Hypothalamus (tissue), 51 donors: ENCODE measurements at places on chromosomes 13 and 19.

DNA sequence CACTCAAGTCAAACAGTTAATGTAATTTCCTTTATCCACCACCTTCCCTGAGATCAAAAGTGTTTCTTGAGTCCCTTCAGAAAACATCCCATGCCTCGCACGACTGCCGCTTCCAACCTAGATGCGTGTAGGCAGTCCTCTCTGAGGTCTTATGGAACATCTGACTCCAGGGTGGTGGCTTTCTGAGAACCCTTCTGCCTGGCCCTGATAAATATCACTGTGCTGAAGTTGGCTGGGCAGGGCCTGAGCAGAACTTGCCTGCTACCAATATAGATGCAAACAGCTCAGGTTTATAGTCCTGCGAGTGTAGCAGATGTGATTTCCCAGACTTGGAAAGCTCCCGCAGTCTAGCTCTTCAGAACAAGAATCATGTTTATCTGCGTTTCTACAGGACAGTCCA lies 61.1 kb upstream of the GPR12 start:
- DNase-seq: no peak

- DNase-seq: no peak
Measured at GRCh38 chr19:33175886-33176669, 18.1 kb upstream of the LRP3 start.

GRCh38 chr13:106381091-106381490 lies 154.4 kb downstream of the EFNB2 start:
- DNase-seq: no peak

GRCh38 chr19:41427647-41428480 lies 690 bp upstream of the B3GNT8 start:
- no peak for DNase-seq

DNA sequence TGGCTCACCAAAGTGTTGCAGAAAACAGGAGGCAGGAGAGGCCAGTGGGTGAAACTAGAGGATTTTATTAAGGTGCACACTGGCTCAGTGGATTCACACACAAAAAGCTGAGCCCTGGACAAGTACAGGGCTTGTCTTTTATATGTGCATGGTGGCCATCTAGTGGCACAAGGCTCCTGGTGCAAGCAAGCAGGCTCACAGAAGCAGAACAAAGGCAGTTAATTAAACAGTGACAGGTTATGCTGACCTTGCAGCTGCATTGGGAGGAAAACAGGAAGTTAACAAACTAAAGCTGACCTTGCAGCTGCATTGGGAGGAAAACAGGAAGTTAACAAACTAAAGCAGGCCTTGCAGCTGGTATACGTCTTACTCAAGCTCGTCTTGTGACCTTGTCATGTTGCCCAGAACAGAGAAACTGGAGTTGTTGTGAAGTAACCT lies 65.3 kb upstream of the ZNF681 start:
- no peak for DNase-seq

DNA sequence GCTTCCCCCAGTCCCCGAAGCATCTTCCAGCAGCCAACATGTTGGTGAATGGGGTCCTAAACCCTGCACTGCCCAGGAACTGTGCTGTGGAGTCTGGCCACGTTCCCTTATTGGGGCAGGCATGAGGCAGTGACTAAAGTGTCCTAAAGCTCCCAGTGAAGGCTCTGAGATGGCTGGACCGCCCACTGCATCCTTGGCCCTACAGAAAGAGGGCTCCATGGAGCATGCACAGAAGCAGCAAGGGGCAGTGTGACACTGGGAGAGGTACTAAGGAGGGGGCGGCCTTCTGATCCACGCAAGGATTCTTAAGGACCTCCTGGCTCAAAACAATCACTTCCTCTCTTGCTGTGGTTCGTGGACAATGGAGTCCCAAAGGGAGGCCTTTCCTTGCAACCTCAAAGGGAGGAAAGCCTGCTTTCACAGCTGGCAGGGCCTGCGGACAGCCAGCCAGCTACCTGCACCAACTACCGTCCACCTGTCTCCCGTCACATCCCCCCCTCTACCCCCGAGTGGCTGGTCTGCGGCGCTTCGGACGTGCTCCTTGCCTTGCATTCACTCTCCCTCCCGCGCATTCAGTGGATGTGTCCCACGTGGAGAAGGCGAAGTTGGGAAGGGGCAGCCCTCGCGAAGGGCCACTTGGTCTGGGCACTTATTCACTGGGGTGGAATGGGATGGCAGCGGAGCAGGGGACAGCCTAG lies 63.9 kb upstream of the STARD13 start:
- DNase-seq: no peak

DNA sequence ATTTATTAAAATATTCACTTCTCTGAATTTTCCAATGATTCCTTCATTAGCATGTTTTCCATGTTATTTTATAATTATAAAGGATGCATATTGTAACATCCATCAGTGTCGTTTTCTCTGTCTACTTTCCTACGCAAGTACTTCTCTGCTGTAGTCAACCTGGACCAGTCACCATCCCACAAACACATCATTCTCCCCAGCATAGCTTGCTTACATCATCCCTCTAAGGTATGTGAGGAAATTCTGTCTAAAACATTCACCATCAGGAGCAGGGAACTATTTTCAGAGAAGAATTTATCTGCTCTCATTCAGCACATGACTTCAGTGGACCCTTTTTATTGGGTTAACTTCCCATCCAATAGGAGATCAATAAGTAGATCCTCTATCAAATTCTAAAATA lies 806.1 kb upstream of the ARGLU1 start:
- no peak for DNase-seq

DNA sequence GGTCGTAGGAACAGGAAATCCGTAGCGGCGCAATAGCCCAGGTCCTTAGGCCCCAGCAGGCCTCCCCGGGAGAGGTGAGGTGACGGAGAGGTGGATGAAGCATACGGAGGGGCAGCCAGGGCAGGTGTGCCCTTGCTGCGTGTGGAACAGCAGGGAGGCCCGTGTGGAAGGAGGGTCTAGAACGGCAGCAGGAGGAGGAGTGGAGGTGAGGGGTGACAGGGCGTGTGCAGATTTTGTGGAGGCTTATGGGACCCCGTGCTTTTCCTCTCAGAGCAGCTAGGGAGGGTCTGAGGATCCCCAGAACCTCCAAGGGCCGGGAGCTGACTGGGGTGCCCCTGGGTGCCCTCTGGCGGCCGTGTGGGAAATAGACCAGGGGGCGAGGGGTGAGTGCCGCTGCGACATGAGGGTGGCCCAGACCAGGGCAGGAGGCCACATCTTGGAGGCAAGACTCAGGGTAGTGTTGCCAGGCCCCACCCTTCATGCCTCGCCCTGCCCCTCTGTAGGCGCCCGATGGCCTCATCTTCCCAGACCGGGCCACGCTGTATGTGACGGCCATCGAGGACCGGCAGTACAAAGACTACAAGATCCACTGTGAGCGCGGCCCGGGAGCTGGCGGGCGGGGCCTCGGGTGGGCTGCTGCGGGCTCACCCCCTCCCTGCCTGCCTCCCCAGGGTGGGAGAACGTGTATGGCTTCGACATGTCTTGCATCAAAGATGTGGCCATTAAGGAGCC lies 5.0 kb upstream of the ADM5 start:
- DNase-seq: no peak

- no peak for DNase-seq
Measured at GRCh38 chr19:39070888-39071287, 13.3 kb upstream of the ACP7 start.

DNA sequence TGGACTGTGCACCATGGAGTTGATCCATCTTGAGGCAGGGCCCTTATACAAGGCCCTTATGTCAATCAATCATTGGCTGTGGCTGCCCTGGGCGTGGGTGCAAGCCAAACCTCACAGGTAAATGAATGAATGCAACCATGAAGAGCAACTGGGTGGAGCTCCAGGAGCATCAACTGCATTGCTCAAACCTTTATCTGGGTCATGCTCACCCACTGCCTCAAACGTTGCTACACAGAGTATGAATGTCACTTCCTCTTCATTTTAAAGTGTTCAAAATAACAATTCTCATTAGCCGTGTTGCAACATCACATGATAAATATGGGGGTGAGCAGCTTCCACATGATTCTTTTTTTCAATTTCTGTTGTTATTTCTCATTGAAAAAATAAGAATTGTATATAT lies 6.4 kb upstream of the ZNF333 start:
- DNase-seq: no peak

DNA sequence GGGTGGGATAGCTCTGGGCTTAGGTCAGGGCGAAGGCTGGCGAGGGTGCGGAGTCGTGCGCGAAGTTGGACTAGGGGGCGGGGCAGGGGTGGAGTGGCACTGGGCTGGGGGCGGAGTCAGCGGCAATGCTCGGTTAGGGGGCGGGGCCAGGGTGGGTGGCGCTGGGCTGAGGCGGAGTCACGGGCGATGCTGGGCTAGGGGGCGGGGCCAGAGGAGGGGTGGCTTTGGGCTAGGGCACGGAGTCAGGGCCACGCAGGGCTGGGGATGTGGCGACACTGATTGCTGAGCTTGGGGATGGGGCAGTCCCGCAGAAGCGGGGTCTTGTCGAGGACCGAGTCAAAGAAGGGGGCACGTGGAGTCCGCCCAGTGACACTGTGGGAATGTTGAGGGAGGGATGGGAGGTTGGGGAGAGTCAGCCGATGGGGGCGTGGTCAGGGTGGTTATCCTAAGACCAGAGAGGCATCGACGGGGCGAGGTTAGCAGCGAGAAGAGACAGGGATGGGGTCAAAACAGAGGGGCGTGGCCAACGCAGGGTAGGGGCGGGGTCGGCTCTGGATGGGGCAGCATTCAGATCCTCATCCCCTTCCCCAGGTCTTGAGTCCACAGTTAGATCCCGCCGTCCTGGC lies 8.7 kb downstream of the HOMER3 start:
- DNase-seq: no peak

GRCh38 chr13:81771951-81772350 lies 1431.0 kb upstream of the SPRY2 start:
- no peak for DNase-seq

DNA sequence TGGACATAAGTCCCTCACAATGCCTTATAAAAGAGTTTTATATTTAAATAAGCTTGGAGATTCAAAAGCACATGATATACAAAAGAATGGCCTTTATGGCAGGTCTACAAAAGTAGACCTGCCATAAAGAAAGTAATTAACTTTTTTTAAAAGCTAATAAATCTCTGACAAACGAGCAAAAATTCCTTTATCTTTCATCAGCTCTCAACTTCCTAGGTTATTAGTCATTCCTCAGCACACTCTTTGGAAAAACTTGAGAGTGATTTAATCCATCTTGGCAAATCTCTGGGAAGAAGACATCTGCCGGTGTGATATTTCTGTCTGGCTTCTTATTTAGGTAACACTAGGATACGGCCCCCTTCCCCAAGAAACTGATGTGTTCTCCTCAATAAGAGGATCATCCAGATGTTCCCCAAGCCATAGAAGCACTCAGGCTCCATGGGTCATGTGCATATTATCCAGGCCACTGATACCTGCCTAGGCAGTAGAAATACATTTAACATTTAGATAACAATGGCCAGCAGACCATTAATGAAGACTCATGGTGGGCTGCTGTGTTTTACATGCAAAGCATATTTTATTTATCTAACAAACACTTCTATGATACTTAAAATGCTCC lies 372.7 kb downstream of the LIG4 start:
- DNase-seq: no peak

DNA sequence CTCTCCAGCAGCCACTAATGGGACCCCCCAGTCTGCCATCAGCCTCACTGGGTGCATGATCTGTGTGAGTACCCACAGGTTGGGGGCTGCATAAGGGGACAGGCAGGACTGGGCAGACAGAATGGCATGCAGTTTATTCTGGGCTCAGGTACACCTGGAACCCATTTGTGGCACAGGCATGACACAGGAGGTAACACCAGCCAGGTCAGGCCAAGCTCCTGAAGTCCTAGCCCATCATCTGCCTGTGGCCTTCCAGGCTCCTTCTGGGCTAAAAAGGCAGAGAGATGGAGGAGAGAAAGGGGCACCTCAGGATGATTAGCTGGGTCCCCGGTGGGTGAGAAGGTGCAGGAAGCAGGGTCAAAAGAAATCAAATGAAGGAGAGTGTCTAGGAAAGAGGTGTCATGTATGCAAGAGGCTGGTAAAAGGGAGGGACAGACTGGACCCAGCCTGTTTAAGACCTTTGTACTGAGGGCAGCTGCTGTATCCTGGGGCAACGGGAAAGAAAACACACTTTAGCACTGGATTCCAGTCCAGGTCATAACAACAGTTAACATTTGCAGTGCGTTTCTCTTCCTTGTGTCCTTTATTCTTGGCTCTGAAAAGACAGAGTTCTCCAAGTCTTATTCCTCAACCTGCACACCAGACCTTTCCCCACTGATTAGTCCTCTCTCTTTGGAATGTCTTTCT lies 20.2 kb upstream of the DGKH start:
- no peak for DNase-seq

DNA sequence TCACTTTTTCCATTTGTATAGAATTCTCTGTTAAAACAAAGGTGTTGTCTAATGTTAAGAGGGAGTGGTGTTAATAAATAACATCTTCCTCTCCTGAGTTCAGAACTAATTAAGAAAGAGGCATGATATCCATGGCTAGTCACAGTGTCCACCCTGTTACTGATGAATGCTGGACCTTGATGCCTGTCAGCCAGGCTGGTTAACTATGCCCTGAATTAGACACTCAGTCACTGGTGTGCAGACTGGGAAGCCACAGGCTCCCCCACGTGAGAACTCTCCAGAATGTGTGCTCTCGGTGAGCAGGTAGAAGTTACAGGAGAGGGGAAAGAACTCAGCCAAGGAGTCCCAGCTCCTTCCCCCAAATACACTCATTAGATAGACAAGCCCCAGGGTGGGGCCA lies 56.1 kb upstream of the RNF113B start:
- DNase-seq: no peak

GRCh38 chr13:32851083-32852069 lies 164.8 kb upstream of the KL start:
- no peak for DNase-seq

DNA sequence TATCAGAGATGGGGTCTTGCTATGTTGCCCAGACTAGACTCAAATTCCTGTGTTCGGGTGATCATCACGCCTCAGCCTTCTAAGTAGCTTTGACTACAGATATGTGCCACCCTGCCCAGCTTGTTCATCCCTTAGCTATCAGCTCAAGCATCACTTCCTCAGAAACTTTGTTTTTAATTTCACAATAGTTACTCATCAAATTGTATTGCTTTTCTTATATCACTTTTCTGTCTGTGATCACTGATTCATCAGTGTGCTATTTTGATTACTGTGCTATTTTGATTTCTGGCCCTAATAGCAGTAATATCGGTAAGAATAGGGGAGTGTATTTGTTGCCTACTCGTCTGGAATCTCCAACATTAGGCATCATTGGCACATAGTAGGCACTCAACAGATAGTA lies 878.6 kb upstream of the PCDH20 start:
- DNase-seq: no peak

- DNase-seq: no peak
Measured at GRCh38 chr19:44754750-44755080, 6.2 kb downstream of the BCL3 start.
